ENCODE measurements at places on chromosomes 7 and 10.

GRCh38 chr10:13853854-13854253 lies 267.1 kb downstream of the PRPF18 start:
- DNase-seq: no peak

DNA sequence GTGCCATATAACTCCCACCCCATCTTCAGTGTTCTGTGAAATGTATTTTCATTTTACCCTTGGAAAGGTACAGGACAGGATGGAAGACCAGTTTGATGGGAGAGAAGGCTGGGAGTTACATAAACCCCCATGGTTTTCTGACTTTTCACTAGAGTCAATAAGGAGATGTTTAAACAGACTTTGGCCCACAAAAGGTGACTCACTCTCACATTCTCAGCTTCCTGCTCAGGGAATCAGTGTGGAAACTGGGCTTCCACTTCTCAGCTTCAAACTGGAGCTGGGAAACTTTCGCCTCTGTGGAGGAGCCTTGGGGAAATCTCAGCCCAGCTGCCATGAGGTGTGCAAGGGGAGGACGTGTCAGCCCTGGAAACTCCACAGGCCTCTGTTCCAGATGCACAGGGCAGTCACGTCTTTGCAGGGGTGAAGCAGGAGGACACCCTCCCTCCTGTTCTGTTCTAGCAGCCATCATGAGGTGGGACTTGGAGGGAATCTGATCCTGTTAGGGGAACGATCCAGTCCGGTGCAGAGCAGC lies 560.5 kb upstream of the GALNT17 start:
- no peak for DNase-seq

- DNase-seq: no peak
Measured at GRCh38 chr7:139748373-139748765, 29.4 kb downstream of the HIPK2 start.

- no peak for DNase-seq
Measured at GRCh38 chr7:144534655-144535395, 131.3 kb upstream of the NOBOX start.

DNA sequence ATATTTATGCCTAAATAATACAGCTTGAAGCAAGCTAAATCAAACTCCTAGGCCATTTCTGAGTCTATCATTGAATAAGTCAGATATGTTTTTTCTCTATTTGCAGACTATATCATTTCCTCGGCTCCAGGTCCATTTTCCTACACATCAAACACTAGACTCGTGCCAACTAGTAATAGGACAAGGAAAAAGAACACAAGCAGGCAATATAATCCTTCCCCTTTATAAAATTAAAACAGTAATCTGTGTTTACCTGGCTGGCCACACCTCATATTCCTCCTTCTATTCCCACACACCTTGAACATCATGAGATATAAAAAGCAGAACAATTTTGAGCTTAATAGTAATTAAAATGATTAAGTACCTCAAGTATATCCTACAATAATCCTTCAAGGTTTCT lies 325.7 kb downstream of the TFEC start:
- DNase-seq: no peak

GRCh38 chr10:78210976-78211375 lies 177.3 kb downstream of the RPS24 start:
- no peak for DNase-seq

- no peak for DNase-seq
Measured at GRCh38 chr7:46695051-46695708, 774.1 kb upstream of the IGFBP3 start.

- DNase-seq: no peak
Measured at GRCh38 chr10:69078311-69078710, 9.6 kb upstream of the SRGN start.

GRCh38 chr7:117158941-117159697 lies 163.7 kb downstream of the WNT2 start:
- DNase-seq: no peak

GRCh38 chr7:117090791-117091190 lies 137.5 kb downstream of the ST7 start:
- no peak for DNase-seq
